Foreskin fibroblast (primary cell): ENCODE measurements at places on chromosomes 5 and 9.

DNA sequence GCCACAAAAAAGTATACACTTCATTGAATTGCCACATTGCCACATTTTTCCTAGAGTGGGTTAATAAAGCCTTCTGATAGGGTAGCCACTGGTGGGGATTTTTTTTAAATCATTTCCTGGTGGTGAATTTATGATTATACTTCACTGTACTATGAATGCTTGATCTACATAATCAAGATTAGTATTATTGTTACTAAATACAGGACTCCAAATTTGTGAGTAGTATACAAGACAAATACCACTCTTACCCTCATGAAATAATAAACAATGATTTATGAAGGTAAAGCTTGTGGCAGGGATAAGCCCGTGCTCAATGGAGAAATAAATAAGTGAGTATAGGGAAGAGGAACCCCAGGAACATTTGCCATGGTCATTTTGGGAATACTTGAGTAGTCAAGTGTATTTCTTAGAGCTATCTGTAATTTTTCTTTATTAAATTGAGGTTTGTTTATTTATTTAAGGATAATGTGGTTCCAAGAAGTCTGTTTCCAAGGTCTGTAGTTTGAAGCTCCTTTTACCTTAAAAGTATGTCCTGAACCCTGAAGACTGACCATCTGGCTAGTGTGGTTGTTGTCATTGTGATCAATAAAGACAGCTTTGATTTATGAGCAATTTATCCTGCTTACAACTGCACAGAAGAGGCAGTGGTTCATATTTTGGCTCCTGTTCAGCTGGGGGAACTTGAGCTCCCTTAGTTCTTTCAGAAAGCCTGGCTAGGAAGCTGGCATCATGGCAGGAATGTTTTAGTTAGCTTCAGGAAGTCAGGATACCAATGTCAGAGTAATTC is 118.6 kb downstream of the ZSWIM6 start:
- DNase-seq: peak; percentile 40

DNA sequence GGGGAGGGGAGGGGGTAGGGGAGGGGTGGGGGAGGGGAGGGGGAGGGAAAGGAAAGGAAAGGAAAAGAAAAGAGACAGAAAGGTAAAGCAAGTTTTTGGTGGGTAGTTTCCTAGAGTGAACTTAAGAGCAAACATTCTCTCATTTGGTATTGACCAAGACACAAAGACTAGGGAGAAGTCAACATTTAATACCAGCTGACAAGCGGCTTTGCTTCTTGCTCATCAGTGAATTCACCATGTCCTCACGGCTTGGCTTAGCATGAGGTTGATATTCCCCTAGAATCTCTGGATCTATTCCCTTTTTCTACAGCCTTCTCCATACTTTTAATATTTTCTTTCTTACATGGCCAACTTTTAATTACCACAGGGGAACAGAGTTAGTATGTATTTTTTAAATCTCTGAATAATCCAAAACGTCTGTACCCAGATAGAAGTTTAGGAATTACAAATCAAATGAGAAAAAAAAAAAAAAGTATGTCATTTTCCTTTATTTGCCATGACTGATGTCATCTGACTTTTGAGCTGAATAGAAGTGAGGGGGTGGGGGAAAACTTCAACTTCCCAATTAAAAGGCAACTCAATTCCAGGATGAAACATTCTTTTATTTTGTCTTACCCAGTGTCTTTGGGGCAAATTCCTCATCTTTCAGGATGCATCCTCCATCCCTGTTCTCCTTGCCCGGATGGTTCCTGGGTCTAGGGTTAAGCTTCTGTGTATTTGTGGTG is 40.1 kb upstream of the GLIS3 start:
- peak; percentile 40 for DNase-seq

DNA sequence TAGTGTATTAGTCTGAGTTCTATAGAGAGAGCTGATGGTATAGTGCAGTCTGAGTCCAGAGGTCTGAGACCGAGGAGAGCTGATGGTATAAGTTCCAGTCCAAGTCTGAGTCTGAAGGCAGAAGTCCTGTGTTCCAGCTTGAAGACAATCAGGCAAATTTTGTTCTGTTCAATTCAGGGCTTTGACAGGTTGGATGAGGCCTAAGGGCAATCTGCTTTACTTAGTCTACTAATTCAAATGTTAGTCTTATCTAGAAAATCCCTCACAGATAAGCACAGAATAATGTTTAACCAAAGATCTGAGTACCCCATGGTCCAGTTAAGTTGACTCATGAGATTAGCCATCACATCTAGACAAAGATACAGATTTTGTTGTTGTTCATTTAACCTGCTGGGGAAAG is 303.0 kb upstream of the KLF4 start:
- no peak for DNase-seq

DNA sequence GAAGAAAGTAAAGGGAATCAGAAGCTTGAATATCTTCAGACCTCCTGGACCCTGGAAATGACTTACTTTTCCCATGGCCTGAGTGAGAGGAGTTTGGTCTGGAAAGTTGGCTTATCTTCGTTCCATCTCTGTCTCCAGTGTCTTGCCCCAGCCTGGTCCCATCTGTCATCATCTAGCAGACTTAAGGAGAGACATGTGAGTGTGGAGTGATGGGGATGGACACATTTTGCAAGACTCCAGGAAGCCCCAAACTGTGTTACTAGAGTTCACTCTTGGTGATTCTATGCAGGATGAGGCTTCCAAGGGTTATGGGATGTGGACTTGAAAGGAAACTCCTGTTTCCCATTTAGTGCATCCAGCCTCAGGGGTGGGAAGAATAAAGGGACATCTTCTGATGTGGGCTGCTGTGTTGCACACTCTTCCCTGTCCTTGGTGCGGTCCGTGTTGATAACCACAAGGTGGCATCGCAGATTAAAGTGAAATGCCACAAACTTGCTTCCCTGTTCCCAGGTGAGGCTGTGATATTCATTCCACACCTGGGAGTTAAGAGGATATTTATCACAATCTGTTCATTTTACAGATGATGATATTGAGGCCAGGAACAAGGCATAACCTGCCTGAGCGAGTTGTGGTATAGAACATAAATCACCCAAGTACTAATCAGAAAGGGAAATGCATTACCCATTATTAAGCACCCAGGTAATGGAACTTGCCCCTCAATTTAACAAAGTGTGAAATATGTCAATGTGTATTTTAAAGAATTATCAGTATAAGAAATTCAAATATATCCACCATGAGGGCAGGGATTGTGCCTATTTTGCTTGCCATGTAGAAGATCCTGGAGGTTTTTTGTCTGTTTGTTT is 269.9 kb upstream of the PAPPA start:
- peak; percentile 75 for DNase-seq

DNA sequence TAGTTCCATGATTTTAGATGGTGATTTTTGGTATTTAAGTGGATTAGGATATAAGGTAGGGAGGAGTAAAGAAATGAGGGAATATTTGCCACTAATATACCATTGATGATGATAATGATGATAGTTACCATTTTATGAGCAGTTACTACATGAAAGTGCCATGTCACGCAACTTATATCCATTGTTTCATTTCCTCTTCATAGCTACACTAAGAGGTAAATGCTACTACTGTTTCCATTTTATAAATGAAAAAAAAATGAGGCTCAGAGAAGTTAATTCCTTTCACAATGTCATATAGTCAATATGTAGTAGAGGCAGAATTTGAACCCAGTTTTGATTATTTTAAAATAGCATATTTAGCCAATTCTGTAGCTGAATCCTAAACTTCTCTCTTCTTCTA is 112.2 kb upstream of the ADRA1B start:
- no peak for DNase-seq

- DNase-seq: no peak
These were observed 84.9 kb downstream of the GDNF start for GRCh38 chr5:37754976-37755375.

- peak; percentile 23 for DNase-seq
These were observed 2.4 kb downstream of the SMIM15 start for GRCh38 chr5:61159836-61160235.

DNA sequence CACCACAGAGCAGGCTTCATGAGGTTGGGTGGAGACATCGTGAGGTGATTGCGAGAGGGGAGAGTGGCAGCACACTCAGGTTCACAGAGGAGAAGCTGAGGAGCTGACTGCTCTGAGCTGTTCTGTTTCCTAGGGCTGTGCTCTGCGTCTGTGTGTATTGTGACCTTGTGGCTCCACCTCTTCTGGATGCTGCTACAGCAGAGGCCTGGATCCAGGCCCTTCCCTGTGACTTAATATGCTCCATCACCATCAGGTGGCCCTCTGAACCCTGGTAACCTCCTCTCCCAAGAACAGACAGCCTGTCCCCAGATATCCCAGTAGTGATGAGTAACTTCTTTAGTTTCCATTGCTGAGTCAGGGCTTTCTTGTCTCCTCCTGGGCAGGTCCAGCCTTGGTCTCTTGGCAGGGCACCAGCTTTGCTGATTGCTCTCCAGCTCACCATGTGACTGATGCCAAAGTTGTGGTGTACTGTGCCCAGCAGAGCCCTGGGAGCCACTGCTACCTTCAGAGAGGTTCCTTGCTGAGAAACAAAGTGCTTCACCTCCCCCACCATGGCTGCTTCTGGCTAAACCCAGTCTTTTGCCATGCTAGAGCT is 212.8 kb upstream of the CHD1 start:
- DNase-seq: no peak
